Common myeloid progenitor, CD34-positive (primary cell): ENCODE measurements at places on chromosomes 6 and 20.

DNA sequence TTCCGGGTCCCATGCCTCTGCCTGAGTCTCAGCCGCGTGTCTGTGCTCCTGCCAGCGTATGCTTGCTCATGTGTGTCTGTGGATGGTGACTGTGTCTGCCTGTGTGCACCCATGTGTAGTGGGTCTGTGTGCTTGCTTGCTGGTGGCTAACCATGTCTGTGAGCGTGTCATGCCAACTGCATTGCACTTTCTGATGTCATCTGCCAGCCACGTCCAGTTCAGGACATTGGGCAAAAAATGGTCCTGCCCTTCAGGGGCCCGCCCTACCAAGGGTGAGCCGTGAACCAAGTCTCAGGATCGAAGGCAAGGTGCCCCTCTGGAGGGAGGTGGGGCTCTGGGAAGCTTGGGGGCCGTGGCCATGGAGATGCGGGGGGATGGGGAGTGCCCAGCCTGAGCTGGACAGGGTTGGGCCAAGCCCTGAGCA, 9.4 kb upstream of the ZBTB46 start:
- DNase-seq, result no peak

- no peak for DNase-seq
Measured at GRCh38 chr6:20712011-20712410, 177.8 kb downstream of the CDKAL1 start.

DNA sequence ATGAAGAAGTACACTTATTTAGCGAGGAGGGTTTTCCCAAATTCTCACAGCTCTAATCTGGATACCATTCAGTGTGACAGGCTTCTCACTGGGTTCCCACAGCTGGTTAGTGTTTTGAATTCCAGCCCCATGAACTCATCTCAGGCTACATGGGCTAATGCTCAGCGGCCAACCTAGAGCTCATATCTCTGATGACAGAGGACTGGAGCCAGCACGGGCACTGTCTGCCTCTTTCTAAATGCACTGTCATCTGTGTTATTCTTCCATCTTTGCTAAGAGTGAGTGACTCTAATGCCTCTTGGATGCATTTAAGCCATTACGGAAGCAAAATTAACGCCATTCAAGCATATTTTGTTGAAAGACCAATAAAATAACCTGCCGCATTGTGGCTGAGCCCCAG, 308.9 kb upstream of the JAG1 start:
- DNase-seq, result no peak

DNA sequence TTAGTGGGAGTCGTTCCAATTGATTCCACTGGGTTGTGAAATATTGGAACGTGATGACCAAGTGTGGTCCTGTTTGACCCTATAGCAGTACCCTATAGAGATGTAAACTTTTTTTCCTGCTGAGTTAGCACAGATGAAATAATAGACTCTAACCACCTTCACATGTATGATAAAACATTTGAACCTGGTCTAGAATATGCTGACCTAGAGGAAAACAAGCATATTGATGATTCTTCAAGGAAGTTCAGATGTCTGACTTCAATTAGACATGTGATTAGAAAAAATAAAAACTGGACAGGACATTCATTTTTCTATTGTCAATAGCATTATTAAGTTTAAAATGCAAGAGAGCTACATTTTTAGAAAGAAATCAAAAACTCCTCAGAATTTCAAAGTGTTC, 402.1 kb downstream of the ARHGAP18 start:
- no peak for DNase-seq

DNA sequence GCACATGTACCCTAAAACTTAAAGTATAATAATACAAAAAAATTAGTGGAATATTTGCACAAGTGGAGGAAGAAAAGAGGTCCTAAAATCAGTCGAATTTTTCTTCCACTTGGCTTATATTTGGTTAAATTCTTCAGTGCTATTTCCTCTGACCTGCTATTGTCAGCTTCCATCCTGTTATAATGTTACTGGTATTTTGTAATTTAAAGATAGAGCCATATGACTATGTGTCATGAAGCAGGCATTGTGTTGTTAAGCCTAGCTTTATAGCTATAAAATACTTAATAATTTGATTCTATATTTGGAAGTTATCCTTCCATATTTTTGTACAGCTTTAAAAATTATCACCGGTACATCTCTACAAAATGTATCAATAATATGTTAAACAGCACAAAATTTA, 455.9 kb upstream of the MARCKS start:
- DNase-seq, result no peak

DNA sequence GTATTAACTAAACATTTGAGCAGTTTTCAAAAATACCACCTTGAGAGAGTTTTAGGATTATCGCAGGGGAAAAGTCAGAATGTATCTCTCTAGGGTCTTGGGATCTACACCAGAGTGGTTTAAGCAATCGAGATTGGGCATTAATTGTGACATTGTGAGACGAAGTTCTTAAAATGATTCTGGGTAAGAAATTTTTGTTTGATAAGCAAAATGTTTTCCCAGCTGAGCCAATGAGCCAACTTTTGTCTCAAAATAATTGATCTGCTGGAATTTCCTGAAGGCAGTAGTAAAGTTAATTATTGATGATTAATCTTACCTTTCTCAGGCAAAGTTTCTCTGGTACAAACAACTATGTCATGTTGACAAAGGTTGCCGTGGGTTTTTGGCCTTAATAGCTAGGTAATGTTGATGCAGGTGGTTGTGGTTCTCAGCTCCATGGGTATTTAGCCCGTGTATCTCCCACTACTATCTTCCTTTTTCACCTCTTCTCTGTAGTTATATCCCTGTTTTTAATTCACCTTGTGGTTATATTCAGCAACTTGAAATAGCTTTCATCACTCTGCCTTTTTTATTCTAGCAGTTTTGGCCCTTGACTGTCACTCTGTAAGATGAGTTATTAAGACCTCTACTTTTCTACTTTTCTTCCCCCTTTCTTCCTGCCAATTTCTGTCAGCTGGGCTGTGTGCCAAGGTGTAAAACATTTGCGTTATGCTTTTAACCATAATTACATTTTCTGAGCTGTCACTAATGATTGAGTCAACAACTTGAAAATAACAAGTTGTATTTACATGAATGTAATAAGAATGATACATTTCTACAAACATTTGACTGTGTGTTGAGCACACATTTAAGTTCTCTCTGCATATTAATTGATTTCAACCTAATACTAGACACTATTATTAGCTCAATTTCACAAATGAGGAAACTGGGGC, 368.3 kb upstream of the BTBD3 start:
- DNase-seq, result peak; percentile 17

GRCh38 chr20:31548820-31549512, 34.7 kb downstream of the HM13 start:
- DNase-seq, result no peak

DNA sequence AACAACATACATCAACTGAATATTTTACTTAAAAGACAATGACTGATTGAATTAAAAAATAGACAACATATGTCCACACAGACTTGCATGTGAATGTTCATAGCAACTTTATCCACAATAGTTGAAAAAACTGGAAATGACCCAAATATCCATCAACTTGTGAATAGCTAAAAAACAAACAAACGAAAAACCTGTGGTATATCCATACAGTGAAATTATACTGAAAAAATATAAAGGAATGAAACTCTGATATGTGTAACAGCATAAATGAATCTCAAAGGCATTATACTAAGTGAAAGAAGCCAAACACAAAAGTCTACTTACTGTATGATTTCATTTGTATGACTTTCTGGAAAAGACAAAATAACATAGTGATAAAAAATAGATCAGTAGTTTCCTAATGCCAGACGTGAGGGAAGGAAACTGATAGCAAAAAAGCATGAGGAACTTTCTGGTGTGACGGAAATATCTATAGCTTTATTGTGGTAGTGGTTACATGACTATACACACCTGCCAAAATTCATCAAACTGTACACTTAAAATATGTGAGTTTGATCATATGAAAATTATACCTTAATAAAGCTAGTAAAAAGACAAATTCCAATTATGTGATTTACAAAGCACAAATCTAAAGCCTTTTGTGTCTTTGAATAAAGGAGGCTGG, 123.2 kb downstream of the BACH2 start:
- no peak for DNase-seq

DNA sequence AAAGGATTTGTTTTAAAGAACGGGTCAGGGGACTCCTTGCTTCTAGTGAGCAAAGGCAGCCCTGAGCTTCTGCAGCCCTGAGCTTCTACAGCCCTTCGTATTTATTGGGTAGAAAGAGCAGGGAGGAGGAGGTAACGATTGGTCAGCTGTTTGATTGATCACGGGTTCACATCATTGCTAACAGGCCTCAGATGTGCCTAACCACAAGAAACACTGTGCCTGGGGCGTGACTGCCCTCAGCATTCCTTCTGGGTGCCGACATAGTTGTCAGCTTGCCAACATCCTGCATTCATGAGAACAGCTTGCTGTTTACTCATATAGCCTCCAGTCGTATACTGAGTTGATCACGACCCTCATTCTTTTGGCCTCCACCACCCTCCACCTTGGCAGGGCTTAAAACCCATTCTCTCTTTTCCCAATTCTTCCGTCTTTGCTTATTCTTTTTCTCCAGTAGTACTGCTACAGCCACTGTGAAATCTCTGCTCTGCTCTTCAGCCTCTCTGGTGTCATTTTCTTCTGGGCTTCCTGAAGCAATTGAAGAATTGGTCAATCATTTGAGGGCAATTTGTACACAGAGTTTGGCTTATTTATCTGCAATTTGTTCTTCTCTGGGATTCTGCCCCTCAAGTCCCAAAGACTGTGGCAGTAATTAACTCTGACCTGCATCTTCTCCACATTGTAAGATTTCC, 25.4 kb upstream of the NOP56 start:
- no peak for DNase-seq

DNA sequence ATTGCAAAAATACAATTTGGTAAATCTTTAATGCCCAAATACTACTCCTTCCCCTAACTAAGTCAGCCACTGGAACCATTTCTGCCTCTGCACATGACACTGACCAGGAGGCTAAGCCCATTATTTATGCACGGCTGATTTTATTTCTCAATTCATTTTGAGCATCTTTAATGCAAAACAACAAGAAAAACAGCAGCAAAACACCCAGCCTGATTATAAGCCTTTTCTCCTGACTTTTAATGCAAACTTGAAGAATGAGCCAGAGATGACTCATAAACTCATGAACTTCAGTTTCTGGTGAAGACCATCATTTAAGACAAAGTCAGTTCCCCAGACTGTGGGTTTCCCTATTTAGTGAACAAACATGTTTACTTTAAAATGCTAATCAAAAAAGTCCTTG, 51.6 kb downstream of the CYP24A1 start:
- DNase-seq, result peak; percentile 11
